ENCODE measurements at places on chromosomes 4 and X.

- DNase-seq = no peak
Measured at GRCh38 chrX:149506349-149506748, 1.2 kb upstream of the IDS start.

- no peak for DNase-seq
Measured at GRCh38 chr4:174273930-174274329, 9.5 kb downstream of the FBXO8 start.

DNA sequence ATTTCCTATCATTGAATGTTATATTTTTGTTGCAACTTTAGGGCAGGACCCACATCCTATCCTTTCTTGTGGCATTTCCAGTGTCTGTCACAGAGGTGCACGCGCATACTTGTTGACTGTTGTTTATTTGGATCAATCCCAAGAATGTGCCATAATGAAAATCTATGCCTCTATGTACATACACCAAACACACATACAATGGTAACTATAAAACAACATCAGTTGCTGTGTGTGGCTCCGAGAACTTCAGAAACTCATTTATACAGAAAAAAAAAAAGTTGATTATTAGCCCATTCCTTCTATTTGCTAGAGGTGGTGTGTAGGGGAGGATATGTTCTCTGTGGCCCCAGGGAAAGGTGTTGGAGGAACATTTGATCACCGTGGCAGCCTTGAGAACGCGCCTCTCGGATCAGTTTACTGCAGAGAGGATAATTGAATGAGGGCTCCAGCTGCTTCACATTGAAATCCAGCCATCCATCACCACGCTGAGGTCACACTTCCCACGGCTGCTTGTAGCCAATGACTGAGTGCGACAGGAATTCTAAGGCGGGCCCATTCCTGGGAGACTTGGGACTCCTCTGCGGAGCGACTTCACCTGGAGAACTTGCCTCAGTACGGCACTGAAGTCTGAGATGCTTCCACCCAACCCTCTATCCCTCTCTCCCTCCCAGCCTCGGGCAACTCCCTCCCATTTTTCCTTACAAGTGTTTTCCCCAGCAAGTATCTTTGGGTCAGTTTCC lies 19.5 kb downstream of the SMPX start:
- no peak for DNase-seq

GRCh38 chr4:174449152-174449551 lies 73.1 kb downstream of the HPGD start:
- no peak for DNase-seq

DNA sequence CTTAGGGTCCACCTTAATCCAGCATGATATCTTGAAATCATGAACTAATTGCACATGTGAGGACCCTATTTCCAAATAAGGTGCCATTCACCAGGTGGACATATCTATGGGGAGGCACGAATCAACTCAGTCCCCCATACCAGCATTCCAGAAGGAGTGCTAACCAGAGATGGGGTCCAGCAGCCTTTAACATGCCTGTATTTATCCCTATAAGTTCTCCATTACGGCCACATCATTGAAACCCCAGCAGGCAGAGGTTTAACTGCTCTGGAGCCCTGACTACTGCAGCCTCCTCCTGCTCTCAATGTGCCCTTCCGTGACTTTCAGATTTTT lies 3.2 kb upstream of the ASMTL start:
- no peak for DNase-seq

DNA sequence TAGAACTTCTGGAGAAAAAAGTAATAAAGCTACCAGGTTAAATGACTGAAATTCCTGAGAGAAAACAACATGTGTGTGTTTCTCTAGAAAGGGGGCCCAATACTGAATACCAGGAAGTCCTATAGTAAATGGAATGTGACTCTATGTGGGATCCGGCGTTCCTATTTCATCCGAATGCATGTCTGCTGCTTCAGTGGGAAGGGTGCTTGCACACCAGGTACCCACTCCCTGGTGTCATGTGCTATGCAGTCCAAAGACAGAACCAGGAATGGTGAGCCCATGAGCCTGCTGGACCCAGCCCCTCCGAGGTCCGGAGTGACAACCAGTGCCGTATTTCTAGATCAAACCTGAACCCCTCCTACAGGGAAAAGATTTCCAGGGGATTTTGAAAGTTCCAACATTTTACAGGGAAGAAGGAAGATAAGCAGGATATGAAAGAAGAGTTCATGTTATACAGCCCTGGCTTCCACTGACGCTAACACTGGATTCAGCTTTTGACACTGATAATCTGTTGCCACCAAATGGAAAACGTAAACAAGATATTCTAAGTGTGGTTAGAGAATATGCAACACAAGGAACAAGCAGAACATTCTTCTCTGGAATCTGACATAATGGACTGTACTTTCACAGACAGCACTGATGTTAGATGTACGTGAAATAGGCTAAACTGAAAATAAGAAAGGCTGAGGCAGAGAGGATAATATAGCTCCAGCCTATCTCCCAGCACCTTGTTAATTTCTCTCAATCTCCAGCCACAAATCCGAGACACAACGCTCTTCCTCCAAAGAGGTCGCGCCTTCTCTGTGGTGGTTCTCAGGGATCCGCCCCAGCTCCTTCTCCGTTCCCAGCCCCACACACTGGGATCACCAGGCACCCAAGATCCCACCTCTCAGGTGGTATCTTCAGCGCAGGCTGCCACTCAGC lies 725 bp upstream of the CXCL1 start:
- no peak for DNase-seq

- no peak for DNase-seq
Measured at GRCh38 chr4:153787061-153787560, 1.8 kb downstream of the SFRP2 start.

DNA sequence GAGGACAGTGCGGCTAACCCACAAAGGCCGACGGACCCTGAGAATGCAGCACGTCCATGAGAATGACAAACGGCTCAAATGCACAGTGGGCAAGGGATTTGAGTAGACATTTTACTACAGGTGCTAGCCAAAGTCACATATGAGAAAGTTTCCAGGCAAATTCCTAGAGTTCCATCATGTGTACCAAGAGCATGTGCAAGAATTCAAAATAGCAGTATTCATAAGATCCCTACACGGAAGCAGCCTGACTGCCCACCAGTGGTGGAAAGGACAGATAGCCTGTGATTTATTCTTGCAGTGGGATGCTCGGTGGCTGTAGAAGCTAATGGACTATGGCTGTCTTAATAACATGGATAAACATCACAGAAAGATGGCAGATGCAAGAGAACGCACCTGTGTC lies 68.0 kb downstream of the RGS12 start:
- no peak for DNase-seq

- DNase-seq = no peak
Measured at GRCh38 chr4:36343501-36344175, 62.2 kb downstream of the DTHD1 start.

DNA sequence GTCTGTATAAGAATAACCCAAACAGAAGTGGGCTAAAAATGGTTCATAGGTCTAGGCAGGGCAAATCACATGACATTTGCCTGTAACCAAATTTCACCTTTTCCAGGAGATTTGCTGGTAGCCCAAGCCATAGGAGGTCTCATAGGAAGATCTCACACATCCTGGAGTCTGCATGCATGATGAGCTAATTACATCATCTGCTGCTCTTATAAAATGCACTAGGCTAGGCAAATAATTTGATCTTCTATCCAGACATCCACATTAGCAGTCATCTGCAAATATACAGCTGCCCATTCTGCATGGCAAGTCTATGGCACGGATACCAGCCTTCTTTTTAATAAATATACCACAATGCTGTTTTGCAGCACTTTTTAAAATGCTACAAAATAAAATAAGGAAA lies 87.2 kb downstream of the MAPK10 start:
- no peak for DNase-seq

GRCh38 chr4:13612569-13612968 lies 15.0 kb downstream of the BOD1L1 start:
- no peak for DNase-seq

All from head of caudate nucleus (tissue), 42 donors.